ENCODE measurements at places on chromosomes 4 and X.
A peak's percentile ranks its signal among the peaks of the same experiment; 100 is the strongest.

DNA sequence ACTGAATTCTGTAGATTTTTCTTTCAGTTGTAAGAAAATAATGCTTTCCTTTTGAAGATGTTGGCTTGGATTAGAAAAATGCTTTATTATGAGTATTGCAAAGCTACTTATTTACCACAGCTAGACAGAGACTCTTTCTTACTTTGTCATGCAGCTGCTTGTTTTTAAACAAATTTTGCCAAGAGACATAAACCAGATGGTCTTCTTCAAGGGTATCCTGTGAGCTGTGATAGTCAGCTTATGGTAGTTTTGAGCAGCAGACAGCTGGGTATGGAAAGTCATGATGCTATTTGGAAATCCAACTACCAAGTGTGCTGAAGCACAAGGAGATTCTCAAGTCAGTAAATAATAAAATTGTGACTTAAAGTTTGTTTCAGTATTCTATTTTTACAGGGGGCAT is 941.5 kb downstream of the DMD start:
- DNase-seq, result no peak

GRCh38 chr4:175421506-175421905 is 390.6 kb downstream of the GPM6A start:
- DNase-seq, result no peak

DNA sequence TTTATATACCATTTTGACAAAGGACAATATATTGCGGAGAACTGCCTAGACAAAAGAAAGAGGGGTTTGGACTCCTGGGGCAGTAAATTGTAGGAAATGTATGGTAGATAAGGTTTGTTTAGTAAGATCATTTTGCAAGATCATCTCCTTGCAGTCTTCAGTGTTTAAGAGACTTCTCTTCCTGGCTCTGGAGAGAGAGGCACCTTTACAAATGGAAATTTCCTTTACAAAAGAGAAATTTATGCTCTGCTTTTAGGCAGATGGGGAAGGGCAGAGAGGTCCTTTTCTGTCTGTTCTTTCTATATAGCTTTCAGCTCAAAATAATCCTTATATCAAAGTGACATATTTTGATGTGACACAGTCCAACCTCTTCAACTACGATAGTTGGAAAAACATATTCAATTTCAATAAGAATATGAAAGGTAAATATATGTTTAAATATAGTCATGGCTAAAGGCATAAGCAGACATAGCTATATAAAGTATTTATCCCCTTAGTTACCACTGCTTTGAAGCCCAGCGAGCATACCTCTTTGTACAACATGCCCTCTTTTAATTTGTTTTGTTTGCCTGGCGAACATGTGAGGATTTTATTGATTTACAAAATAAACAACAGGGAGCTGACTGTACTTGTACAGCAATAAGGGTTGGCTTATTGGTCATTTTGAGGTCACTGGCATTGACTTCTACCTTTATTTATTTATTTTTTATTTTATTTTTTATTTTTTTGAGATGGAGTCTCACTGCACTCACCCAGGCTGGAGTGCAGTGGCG is 65.2 kb downstream of the TRIM2 start:
- DNase-seq, result no peak

DNA sequence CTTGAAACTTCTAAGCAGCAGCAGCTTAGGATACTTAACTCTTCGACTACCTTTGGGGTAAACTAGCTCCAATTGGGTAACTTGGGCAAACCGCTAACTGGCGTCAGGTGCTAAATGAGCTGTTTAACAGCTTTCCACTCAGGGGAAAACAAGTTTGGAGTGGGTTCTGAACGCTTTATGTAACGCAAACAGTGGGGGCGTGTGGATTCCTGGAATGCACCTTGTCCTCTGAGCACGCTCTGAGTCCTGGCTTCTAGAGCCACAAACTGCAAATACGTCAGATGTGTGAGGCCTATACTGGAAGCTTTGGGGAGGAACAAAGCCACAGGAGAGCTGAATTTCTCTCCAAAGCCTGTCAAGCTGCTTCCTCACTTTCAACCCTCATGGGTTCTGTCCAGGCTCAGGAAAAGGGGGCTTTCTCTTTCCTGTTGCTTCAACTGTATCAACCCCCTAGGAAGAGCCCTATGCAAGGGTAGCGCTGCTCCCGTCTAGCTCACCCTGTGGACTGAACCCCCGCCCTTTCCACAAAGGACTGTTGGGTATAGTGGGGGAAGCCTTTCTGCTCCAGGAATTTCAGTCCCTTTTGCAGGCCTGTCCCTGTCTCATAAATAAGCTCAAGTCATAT is 4.5 kb upstream of the WDR1 start:
- DNase-seq, result no peak

DNA sequence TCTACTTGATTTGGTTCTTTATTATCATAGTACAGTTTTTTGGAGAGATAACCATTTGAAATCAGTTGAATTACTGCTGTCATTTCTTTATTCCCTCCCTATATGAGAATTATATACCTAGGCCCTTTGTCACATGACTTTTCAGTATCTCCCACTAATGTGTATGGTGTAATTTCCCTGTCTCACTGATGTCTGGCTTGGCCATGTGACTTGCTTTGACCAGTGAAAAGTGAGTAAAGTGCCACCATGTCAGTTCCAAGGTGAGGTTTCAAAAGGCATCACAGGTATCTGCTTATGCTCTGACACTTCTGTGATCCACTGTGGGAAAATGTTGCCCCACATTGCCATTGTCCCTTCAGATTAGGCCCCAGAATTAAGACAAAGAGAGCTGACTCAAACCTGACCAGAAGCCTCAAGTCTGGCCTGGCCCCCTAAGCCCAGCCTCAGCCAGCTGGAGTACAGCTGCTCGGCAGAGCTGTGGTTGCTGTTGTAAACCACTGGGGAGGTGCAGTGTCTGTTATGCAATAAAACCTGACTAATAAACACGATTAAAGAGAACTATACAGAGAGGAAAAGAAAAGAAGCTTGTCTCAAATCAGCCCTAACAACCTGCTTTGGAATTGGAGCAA is 27.5 kb downstream of the SETD7 start:
- DNase-seq, result no peak

DNA sequence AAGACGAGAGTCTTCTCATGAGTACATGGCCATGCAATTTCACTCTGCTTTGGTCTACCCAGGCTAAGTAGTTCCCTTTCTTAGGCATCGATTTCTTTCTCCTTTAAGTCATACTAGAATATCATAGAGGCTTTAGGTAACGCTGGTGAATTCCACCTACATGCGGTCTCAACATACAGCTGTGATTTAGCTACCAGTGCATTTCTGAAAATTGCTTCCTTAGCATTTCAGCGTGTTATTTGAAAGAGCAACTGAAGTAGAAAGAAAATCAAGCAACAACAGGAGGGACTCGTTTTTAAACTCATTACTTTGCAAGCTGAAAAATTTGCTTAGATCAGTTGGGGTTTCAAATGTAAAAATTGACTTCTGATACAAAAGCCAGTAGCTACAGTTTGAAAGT is 48.1 kb upstream of the RASGEF1B start:
- no peak for DNase-seq

GRCh38 chr4:4613126-4613465 is 71.2 kb upstream of the STX18 start:
- no peak for DNase-seq

- DNase-seq, result no peak
Measured at GRCh38 chrX:111662292-111662691, 18.7 kb upstream of the ALG13 start.

DNA sequence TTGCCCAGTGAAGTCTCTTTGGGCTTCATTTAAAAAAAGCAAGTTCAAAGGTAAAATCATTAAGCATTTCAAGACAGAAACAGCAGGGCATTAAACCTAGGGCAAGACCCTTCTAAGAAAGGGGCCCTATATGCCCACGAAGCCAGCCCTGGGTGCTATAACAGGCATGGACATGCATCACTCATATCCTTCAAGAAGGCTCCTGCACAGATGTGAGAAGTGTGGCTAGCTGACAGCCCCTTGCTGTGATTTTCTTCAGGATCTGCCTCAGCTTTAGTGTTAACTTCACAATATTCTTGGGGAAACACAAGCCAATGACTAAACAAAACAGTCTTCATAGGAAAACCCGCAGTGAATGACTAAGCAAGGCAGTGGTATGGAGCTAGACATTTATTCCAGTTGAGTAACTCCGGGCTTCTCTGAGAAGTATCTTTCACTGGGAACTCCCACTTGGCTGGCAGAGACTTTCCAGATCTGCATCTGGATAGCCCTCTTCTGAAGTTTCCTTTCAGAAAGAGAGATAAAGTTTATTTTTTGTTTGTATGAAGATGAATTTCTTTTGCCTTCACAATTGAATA is 11.9 kb upstream of the MAOA start:
- DNase-seq, result no peak

GRCh38 chrX:30111431-30111830 is 103.9 kb upstream of the MAGEB2 start:
- DNase-seq, result no peak

- DNase-seq, result no peak
Measured at GRCh38 chr4:138821331-138821730, 194.2 kb upstream of the NOCT start.

DNA sequence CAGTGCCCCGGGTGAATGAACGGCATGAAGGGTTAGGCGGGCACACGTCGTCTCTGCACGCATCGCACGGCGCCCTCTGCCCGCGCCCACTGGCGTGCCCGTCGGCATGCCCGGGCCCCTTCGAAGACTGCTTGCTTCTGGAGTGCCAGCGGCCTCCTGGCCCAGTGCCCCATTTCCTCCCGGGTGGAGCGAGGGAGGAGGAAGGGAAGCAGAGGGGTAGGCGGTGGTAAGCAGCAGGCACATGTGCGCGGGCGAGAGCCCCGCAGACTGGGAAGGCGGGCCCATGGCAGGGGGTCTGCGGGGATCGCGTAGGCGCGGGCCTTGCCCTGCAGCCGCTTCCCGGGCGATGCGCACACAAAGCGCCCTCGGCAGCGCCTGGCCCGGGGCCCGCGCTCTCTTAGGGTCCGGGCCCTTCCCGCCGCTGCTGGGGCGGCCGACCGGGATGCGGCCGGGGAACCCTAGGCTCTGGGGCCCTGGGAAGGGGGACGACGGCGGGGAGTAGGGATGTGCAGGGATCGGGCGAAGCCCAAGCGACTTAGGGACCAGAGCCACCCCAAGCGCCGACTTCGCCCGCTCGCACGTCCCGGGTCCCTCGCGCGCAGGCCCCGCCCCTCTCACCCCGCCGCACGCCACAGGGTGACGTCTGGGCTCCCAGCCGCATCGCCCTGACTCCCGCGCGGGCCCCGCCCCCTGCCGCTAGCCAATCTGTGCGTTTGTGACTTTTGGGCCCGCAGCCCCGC is 866 bp upstream of the EMD start:
- no peak for DNase-seq

GRCh38 chrX:43436517-43436916 is 219.6 kb upstream of the MAOA start:
- no peak for DNase-seq

DNA sequence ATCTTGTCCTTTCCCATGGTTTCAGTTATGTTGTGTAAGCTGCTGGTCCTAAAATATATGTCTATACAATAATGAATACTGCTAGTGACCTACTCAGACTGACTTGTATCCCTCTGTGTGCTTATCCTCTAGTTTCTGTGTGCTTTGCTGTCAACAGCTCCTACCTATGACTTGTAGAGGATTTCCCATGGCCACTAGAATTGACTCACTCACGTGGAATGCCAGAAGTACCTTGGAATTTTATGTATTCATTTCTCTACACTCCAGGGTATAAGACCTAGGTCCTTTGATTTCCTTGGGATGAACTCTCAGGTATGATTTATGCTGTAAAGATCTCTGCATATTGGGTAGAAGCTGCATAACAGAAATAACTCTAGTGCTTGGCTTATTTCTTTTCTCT is 279.9 kb upstream of the SLIT2 start:
- DNase-seq, result no peak

DNA sequence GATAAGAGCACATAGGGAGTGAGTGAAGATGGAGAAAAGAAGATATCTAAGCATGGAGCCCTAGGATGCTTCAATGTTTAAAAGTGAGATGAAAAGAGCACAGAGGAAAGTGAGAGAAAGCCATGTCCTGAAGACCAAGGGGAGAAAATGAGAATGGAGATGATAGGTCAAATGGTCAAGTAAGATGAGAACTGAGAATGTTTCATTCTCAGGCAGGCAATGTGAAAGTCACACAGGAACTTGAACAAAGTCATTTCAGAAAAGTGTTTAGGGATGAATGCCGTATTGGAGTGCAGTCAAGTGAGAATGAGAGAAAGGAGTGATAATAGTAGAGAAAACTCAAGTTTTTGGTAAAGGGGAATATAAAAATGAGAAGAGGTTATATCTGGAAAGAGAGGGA is 148.7 kb upstream of the PTCHD1 start:
- no peak for DNase-seq

- no peak for DNase-seq
Measured at GRCh38 chrX:101398694-101399093, 7.9 kb downstream of the RPL36A start.

DNA sequence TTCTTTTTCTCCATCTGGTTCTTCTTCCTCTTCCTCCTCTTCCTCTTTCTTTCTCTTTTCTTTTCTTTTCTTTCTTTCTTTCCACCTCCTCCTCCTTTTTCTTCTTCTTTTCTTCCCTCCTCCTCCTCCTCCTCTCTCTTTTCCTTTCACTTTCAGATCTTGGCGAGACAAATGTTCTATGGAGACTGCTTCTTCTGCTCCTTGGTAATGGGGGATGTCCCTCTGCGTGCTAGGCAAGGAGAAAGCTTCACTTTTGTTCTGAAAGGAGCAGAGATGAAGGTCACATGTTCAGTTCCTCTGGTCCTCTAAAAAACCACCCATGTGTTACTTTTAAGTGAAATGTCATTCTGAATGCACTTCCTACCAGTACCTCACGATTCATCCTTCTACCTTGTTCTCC is 33.2 kb downstream of the NBDY start:
- DNase-seq, result no peak

GRCh38 chr4:1038948-1039492 is 27.6 kb downstream of the FGFRL1 start:
- DNase-seq, result no peak

DNA sequence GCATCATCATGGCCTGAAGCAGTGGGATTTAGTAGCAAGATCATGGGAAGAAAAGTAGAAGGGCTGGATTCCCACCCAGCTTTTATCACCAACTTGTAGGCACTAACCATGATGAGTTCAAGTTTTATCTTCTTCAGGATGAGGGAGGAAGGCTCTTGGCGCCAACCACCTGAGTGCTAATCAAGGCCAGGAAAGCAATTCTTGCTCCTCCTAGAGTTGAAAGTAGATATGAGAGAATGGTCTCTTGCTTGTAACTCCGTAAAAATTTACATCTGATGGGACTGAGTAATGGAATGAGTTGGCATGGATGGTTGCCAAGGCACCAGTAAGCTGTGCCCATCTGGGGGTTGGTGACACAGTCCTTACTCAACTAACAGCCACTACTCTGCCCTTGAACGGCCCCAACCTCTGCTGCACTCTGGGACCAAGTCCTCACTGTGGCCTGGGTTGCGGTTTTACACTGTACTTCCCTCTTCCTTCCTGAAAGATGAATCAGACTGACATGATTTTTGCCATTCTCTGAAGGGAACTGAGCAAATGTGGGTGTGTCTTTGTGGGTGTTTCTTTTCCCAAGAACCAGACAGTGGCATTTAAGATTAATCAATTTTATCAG is 39.4 kb upstream of the NDP start:
- peak; percentile 0 for DNase-seq
